ENCODE measurements at places on chromosomes 2 and 18.

GRCh38 chr2:223626716-223627115, 24.6 kb upstream of the SCG2 start:
- DNase-seq = no peak

- no peak for DNase-seq
Observed at GRCh38 chr18:5196253-5197031, 615 bp downstream of the AKAIN1 start.

DNA sequence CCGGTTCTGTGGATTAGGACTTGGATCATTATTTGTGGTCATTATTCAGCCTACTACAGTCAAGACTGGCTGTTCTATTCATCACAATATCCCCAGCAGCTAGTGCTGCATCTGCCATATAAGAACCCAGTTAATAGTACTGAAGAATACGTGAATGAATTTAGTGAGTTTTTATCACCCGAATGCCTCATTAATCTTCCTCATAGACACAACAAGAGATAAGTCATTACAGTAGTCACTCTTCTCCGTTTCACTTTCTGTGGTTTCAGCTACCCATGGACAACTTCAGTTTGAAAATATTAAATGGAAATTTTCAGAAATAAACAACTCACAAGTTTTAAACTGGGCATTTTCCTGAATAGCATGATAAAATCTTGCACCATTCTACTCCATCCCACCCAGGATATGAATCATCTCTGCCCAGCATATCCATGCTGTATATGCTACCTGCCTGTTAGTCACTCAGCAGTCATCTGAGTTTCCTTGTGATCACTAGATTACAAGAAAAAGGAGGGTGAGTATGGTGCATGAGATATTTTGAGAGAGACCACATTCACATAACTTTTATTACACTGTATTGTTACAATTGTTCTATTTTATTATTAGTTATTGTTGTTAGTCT, 363.7 kb upstream of the CHAC2 start:
- DNase-seq = no peak

GRCh38 chr2:54597153-54597848, 126.2 kb upstream of the EML6 start:
- no peak for DNase-seq

GRCh38 chr2:240297256-240298116, 138.0 kb upstream of the GPC1 start:
- no peak for DNase-seq

GRCh38 chr18:28485918-28486317, 309.0 kb upstream of the CDH2 start:
- no peak for DNase-seq

DNA sequence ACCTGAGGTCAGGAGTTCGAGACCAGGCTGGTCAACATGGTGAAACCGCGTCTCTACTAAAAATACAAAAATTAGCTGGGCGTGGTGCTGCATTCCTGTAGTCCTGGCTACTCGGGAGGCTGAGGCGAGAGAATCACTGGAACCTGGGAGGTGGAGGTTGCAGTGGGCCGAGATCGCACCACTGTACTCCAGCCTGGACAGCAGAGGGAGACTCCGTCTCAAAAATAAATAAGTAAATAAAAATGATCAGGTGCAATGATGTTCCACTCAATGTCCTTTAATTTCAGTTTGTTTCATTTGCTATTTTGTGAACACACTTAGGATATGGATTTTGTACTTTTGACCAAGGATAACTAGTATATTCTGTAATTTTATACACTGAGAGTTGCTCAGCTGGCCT, 9.3 kb downstream of the HADHA start:
- no peak for DNase-seq

DNA sequence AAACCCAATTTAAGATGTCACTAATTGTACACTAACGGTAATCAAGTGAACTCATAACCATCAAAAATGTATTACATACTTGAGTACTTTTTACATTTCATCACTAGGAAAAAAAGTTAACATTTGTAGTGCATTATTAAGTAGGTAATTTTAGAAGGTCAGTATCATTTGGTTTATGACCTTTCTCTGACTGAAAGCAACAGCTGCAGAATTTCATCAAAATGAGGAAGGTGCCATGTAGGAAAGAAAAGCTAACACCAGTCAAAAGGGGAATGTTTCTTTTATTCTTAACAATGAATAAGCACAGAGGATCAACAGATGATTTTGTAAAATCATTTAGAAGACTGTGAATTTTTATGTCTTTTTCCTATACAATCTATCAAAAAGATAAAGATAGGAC, 79.0 kb downstream of the PIGN start:
- DNase-seq = no peak

DNA sequence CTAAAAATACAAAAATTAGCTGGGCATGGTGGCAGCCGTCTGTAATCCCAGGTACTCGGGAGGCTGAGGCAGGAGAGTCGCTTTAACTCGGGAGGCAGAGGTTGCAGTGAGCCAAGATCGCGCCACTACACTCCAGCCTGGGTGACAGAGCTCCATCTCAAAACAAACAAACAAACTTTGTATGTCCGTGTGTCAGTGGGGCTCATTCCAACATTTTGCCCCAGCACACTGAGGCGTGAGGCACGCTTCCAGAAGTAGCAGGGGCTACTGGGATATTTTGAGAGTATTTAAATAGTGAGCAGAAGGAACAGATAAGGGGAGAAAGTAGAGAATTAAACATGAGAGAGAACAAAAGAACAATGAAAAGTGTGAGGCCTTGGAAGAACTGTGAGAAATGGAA, 83.3 kb upstream of the TANK start:
- no peak for DNase-seq

GRCh38 chr2:231182513-231182899, 15.9 kb upstream of the ARMC9 start:
- DNase-seq = peak; percentile 64

GRCh38 chr2:150485871-150486538, 1.5 kb downstream of the RND3 start:
- no peak for DNase-seq

DNA sequence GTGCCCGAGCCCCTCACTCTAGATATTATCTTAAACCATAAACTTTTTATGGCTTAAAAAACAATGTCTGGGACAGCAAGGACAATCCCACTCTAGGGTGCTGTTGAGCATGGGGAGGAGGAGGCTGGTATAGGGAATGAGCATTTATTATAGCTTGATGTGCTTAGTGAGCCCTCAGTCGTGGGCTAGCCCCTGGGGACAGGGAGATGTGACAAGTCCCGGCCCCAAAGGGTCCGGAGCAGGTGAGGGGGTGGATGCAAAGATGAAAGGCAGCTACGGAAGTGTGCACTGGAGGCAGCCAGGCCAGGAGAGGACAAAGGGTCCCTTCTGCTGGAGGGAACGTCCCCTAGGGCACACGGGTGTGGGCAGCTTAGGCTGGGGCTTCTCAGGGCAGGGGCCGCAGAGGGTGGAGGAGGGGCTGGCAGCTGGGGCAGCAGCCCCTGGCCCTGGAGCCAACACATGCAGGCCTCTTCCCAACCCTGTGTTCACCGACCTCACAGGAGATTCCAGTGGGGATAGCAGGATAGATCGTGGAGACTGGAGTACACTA, 106.3 kb upstream of the GPC1 start:
- DNase-seq = no peak

- DNase-seq = no peak
Observed at GRCh38 chr2:221778025-221778424, 205.9 kb upstream of the EPHA4 start.

GRCh38 chr2:439556-440402, 151.9 kb upstream of the ALKAL2 start:
- no peak for DNase-seq

DNA sequence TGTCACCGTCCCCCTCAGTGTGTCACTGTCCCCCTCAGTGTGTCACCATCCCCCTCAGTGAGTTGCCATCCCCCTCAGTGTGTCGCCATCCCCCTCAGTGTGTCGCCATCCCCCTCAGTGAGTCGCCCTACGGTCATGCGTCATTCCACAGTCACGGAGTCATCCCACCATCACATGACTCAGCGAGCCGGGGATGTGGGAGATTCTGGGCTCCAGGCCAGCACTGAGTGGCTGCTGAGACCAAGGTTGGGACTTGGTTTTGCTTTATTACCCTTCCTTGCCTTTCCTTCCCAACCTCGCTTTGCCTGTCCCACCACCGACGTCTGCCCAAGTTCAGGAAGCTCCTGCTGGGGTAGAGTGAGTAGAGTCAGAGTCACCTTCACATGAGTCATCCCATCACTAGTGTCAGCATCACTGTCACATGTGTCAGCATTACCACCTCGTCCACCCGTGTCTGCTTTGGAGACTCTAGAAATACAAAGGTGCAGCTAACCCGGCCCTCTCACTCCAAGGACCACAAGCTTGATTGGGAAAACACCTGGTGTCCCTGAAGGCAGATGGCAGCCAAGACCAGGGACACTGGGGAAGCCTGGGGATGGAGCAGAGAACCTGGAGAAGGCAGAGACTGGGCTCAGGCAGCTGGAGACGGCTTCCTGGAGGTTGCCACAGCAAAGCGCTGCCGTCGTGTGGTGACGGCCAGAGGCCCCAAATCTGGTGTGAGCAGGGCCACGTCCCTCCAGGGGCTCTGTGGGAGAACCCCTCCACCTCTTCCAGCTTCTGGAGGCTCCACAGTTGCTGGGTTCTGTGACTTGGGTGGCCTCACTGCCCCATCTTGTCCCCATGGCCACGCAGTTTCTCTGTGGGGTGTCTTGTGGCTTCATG, 485.2 kb upstream of the SALL3 start:
- DNase-seq = no peak

- no peak for DNase-seq
Observed at GRCh38 chr2:20622296-20622686, 28.6 kb downstream of the HS1BP3 start.

DNA sequence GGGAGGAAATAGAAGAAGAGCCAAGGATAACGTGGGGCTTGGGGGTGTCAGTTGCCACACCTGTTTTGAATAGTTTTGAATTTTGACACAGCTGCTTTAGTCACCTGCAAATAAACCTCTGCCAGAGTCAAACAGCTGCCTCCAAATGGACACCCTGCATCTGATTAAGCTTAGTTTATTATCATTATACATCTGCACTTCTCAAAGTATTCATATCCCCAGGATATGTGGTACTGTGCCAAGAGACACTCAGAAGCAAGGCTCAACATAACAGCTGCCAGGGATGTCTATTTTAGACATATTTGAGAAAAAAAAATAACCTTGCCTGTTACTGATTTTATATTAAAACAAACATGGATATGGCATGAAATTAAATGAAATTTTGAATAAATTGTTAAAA, 122.5 kb upstream of the WDR75 start:
- no peak for DNase-seq

DNA sequence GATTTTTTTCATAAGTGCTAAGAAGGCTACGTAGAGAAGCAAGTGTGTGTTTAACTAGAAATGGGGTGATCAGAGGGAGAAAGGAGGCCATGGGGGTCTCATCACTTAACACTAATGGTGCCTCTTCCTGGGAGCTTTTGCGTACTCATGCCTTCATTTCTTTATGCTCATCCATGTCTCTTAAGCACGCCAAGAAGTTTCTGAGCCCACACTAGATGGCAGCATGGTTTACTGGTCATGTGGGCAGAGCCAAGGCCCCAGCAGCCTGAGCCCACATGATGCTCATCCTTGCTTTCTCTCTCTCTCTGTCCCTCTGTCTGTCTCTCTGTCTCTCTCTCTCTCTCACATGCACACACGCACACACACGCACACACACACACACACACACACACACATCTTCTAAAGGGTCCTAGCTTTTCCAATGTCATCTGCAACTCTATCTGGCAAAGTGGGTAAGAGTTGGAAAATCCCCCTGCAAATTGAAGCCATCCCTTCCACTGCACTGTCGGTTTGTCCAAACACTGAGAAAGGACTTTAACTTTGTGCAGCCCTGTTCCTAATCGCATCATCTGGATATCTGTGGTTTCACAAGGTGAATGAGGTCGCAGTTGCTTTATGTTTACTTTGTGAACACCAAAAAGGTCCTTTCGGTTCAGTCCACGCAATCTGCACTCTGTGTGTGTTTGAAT, 137.1 kb upstream of the CCDC68 start:
- no peak for DNase-seq

DNA sequence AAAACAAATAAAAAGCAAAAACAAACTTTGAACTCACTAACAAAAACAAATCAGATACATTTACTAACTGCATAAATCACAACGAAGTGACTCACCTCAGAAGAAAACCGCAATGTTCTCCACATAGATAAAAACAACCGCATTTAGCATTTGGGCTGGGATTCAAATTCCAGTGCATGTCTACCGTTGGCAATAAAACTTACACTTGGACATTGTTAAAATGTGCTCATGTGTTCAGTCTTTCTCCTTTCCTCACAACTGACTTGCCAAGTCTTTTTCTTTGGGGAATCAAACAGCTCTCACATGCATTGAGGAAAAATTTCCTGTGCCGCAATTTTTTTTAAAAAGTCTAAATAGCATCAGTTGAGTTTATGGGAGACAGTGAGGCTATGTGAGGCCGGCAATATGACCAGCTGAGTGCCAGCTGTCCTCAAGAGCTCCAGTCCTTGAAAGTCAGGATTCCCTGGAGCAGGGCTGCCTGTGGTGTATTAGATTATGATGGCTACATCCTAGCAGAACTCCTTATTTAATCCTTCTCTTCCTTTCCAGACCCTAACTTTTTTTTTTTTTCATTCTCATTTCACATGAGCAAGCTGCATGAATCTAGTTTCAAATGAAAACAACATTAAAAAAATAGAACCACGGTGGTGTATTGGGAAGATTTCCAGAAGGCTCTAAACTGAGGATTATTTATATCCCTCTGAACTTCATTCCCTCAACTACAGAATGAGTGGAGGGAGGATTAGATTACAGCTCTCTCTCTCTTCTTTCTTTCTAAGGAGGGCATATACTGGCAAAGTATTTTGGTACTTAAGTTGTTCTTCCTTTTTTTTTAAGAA, 70.2 kb upstream of the MEIS1 start:
- no peak for DNase-seq

DNA sequence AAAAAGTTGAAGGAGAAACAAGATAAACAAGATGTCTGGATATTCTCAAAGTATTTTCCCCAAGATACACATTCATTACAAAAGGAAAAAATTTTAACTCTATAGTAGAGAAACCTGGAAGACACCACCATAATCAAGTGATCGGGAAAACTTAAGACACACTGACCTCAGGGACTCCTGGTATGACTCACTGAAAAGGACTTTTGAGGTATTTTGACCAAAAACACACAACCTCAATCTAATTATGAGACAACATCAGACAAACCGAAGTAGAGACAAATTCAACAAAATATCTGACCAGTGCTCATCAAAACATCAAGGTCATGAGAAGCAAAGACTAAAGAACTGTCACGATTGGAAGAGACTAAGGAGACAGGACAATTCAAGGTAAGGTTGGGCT, 34.7 kb downstream of the LPIN2 start:
- DNase-seq = no peak

- DNase-seq = no peak
Observed at GRCh38 chr2:127000937-127001336, 102.2 kb downstream of the TEX51 start.

DNA sequence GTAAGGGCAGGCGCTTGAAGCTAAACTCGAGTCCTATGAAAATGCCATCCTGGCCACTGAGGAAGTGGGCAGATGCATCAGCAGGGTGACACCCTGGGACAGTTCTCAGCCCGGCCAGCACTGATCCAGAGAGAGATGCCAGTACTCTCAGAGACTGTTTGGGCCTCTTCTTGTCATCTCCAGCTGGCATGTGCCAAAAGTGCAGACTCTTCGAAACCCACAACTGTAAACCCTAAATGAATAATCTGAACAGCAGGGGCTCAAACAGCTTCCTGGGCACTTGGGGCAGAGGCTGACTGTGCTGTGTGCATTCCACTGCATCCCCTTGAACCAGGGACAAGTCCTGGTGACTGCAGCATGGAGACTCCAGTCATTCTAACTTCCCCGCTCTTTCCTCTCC, 204.2 kb upstream of the SMAD2 start:
- no peak for DNase-seq

GRCh38 chr2:128277961-128278681, 40.5 kb downstream of the HS6ST1 start:
- DNase-seq = no peak

Data from CD14-positive monocyte (primary cell).